ENCODE measurements at places on chromosomes 6 and 20.

DNA sequence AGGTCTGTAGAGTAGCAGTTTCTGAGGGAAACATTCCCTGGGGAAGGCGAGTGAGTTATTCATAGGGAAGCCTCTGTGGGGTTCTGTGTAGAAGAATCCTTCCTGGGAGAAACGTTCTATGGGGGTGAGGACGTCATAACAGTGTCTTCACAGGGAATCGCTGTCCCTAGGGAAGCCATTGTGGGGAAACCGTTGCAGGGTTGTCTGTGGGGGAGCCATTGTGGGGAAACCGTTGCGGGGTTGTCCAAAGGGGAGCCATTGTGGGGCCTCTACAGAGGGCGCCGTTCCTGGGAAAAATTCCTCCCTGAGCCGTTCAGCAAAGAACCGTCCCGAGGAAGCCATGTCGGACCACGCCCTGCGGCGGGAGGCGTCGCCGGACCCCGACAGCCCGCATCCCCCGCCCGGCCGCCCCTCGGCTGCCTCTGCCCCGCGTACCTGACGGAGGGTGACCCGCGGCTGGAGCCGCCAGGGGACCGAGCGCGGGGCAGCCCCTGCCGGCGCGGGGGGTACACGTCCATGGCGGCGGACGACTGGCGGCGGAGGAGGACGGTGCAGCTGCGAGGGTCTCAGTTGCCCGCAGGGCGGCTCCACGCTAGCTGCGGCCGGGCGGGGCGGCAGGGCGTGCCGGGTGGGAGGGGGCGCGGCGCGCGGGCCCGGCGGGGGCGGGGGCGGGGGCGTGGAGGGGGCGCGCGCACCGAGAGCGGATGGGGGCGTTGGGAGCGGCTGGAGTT, at the start of gene DNAAF9:
Gene DNAAF9 (minus strand): TSS at position 630 of the 731 bp plus-strand sequence. CDS start 112 bp downstream, at position 518.
- peak; percentile 81 for DNase-seq

GRCh38 chr6:155830531-155830930, 374.9 kb upstream of the NOX3 start:
- no peak for DNase-seq

GRCh38 chr20:45344168-45344860, 3.9 kb downstream of the SDC4 start:
- no peak for DNase-seq

- no peak for DNase-seq
Measured at GRCh38 chr6:150905769-150906168, 40.3 kb downstream of the MTHFD1L start.

- DNase-seq = peak; percentile 10
Measured at GRCh38 chr6:10759312-10759839, 11.8 kb downstream of the TMEM14B start.

DNA sequence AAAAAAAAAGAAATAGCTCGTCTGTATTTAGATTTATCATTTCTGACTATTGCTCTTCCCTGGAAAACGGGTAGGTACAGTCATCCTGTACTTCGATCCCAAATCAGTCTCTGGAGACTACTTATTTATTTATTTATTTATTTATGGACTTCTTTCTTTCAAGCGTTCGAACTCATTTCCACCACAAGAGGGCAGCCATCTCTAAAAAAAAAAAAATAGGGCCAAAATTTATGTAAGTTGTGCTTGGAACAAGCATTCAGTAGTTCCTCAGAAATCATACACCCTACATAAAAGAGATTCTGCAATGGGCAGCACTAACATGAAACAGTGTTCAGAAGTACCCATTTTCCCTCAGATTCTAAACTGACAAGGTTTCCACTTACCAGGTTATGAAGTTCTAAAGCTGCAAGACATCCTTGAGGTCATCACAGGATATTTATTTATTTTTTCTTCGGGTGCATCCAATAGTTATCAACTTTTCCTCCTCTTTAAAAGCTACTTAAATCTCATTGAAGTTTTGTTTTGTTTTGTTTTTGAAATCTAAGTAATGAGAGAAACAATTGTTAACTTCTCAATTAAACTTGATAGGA, 1.9 kb upstream of the BMP2 start:
- DNase-seq = peak; percentile 37

GRCh38 chr20:57794600-57795341, 85.0 kb upstream of the PMEPA1 start:
- peak; percentile 46 for DNase-seq

DNA sequence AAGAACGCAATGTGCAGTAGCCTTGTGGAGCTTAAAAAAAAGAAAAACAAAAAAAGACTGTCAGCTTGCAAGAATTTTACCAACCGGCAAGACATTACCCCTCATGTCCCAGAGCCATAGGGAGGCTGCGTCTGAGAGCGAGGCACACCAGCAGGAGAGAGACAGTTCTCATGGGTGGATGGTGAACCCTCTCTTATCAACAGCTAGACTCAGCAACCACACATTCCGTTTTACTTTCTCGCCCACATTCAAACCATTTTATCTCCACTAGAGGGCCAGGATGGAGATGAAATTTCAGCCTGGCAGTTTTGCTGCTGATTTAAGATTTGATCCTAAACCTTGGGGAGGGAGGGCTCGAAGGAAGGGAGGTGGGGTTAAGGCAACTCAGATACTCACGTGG, 247.0 kb downstream of the ATXN1 start:
- peak; percentile 55 for DNase-seq

DNA sequence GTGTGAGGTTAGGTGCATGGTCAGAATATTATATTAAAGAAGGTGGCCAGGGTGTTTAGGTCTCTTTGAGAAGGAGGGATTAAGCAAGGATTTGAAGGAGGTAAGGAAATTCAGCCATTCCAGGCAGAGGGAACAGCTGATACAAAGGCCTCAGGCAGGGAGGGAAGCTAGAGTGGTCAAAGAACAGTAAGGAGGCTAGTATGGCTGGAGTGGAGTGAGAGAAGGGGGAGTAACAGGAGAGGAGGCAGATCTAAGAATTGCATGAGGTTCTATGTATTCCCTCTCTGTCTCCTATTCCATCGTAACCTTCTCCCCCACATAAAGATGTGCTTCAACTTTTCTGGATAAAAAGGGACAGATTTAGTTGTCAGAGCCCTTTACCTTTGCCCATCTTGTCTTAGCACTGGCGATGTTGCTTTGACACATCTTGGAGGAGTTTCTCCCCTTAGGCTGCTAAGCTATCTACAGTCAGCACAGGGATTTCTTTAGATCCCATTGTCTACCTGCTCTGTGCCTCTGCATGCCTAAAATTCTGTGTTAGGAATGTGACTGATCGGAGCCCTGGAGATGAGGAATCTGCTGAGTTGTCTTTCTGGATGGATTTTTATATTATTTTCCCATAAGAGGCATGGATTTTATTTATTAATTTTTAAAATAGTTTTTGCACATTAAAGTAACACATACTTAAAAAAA, 59.9 kb downstream of the KLHL31 start:
- no peak for DNase-seq

GRCh38 chr6:38427492-38428210, 212.1 kb downstream of the BTBD9 start:
- DNase-seq = no peak

GRCh38 chr6:151524059-151524458, 30.2 kb downstream of the CCDC170 start:
- DNase-seq = no peak

GRCh38 chr6:165850434-165851019, 187.5 kb upstream of the PDE10A start:
- no peak for DNase-seq

DNA sequence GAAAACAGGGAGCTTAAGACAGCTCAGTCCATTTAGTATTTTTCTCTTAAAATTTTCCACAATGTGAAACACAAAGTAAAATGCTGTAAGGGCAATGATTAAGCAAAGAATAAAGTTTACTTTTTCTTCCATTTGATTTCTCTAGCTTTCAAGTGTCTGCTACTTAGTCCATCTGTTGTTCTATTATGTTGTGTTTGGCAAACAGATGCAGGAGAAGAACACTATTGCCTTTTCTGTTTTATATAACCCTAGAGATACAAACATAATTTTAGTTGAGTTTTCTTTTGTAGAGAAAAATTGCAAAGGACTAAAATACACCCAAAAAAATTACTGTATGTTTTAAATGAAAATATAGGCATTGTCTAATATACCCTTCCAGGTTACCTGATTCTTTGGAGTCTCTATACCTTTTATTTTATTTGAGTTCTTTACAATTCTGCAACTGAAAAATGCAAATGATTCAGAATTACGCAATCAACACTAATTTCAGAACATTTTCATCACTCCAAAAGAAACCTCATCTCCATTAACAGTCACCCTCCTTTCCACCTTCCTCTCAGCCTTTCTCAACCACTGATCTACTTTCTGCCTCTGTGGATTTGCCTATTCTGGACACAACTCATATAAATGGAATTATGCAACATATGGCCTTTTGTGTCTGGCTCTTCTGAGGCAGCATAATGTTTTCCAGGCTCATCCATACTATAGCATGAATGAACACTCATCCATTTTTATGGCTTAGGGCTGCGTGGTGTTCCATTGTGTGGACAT, 96.9 kb downstream of the MKKS start:
- DNase-seq = no peak

GRCh38 chr20:4740774-4741431, 19.2 kb downstream of the PRND start:
- DNase-seq = no peak

GRCh38 chr6:16239798-16240123, 1.4 kb downstream of the GMPR start:
- DNase-seq = no peak

DNA sequence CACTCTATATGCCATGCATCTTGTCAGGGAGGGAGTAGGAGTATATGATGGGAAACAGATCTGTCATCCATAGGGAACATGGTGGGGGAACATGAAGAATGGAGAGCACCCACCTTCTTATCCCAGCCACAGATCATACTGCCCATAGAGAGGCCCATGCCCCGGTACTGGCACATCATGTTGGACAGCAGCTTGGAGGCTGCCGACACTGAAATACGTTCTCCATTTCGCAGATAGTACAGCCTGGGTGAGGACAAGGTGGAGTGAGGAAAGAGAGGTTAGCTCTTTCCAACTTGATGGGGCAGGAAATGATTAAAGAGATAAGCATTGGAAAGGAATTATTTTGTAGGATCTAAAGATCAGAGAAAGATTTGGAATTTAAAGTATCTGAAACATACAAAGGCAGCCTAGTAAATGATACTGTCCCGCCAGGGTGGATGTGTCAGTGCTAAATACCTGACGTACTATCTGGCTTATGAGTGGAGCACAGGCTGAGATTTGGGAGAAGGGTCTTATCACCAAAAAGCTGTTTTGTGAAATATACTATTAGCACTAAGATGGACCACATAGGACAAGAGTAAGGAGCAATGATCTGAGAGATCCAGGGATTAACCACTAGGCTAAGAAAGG, 1.7 kb downstream of the PSMB8 start:
- no peak for DNase-seq

Data from right kidney (tissue), 9 donors.